Ovary (tissue), 10 donors: ENCODE measurements at places on chromosomes 3 and 15. TPM values are rescaled to one million over a fixed set of nuclear protein-coding genes. Genes with fewer than 3 reads are reported as not detected.
A peak's percentile ranks its signal among the peaks of the same experiment; 100 is the strongest.

Gene RARB
- 7.9 TPM for total RNA-seq

DNA sequence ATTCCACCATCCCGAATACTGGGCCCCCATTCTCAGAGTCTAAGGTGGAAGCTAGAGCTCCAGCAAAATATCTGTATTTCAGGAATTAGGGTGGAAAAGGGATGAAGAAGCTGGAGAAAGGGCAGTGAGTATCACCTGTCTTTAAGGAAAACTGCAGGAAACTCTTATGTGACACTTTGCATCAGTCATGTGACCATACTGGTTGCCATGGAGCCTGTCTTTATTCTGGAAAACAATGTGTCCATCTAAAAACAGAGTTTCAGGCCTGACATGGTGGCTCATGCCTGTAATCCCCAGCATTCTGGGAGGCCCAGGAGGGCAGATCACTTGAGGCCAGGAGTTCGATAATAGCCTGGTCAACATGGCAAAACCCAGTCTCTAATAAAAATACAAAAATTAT is 52.9 kb upstream of the FSIP1 start:
- DNase-seq: no peak

Gene CIB2
- 8.8 TPM for total RNA-seq

DNA sequence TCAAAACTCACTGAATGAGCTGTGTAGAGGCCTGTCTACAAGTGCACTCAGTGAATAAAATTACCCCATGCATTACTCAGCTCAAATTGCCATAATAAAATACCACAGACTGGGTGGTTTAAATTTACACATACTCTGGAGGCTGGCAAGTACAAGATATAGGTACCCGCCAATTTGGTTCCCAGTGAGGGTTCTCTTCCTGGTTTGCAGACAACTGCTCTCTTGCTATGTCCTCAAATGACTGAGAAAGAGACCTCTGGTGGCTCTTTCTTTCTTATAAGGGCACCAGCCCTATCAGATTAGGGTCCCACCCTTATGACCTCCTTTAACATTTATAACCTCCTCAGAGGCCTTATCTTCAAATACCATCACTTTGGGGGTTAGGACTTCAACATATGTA is 237.0 kb downstream of the CPNE4 start:
- no peak for DNase-seq

GRCh38 chr15:41659855-41660234 is 360 bp upstream of the MGA start:
- no peak for DNase-seq

- no peak for DNase-seq
Measured at GRCh38 chr3:134600206-134600605, 50.6 kb downstream of the KY start.

GRCh38 chr3:98754483-98754882 is 8.7 kb upstream of the ST3GAL6 start:
- no peak for DNase-seq

- peak; percentile 65 for DNase-seq
Measured at GRCh38 chr15:94844538-94845389, 613.4 kb downstream of the MCTP2 start.

Gene ADAMTSL3
- 3.3 TPM for total RNA-seq

GRCh38 chr3:135864060-135864459 is 101.5 kb upstream of the PPP2R3A start:
- no peak for DNase-seq

Gene MORC1
- 0.52 TPM for total RNA-seq

- DNase-seq: no peak
Measured at GRCh38 chr3:57927916-57928315, 80.3 kb upstream of the FLNB start.

Gene TRPM7
- 25.2 TPM for total RNA-seq

Gene RAMAC
- total RNA-seq: 17.2 TPM

Gene RPL35A
- 2,039 TPM for total RNA-seq

DNA sequence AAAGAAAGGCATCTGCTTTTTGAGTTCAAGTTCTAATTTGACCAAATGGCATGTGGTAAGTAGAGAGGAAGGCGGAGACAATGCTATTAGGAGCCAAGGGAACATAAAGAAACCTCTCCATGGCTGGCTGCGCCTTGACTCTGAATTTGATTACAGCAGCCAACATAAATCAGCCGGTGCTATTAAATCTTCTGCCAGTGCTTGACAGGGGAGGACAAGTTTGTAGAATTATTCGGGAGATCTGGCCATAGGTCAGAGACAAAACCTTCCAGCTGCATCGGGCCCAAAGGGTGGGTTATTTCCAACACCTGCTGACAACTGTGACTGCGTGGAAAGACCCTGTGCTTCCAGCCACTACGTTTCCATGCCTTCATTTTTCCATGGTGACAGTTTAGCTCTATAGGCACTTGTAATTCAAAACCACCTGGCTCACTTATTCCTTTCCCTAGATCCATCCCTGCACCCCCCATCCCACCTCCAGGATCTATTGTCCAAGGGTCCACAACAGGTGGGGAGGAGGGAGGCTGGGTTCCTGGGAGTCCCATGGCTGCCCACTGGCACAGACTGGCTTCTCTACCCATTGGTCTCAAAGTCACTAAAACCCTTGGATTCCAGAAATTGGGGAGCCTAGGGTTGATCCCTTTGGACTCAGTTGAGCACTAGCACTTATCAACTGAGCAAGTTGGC is 15.9 kb downstream of the COLQ start:
- no peak for DNase-seq

- peak; percentile 12 for DNase-seq
Measured at GRCh38 chr15:77025941-77026411, 31.1 kb downstream of the PSTPIP1 start.

DNA sequence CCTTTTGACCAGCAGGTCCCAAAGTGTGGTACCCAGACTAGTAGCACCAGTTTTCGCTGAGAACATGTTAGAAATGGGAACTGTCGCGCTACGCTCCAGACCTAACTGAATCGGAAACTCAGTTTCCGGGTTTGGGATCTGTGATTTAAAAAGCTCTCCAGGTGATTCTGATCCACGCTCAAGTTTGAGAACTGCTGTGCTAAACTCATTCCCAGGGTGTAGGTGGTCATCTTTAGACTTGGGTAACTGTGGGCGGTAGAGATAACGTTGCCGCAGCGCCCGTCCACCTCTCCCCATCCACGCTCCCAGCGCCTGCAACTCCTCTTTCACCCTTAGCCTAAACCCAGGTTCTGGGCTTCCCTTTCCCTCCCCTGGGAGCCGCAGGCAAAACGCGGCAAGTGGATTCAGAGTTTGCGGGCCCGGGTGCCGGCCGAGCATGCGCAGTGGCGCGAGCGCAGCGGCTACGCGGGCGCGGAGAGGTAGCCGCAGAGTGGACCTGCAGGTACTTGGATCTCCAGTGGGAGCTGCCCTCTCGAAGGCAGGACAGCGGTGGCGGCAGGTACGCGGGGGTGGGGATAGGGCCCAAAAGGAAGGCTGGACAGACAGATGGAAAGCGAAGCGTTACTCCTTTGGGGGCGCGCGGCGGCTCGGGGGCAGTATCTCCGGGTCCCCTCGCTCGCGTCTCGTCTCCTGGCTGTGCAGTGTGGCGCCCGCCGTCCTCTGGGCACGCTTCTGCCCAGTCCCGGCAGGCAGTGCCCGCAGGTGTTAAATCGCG is at the start of gene PLS1:
PLS1 (plus strand) TSS at position 443 of the 775 bp plus-strand sequence. CDS start 67,845 bp downstream, outside the sequence.
- peak; percentile 89 for DNase-seq

Gene SAMD7
- total RNA-seq: not detected

Gene CTXN2
- total RNA-seq: not detected

Gene SYNPR
- total RNA-seq: not detected

GRCh38 chr15:48963524-48964113 is at the start of gene SHC4:
Gene SHC4 (minus strand): TSS chr15:48963919. CDS start chr15:48963015, 904 bp downstream.
- DNase-seq: peak; percentile 56

Gene BFSP2
- not detected for total RNA-seq

Gene PPP1R14D
- total RNA-seq: 0.95 TPM

Gene NAA50
- 55.1 TPM for total RNA-seq

- DNase-seq: no peak
Measured at GRCh38 chr15:49758856-49759255, 138.0 kb downstream of the DTWD1 start.

DNA sequence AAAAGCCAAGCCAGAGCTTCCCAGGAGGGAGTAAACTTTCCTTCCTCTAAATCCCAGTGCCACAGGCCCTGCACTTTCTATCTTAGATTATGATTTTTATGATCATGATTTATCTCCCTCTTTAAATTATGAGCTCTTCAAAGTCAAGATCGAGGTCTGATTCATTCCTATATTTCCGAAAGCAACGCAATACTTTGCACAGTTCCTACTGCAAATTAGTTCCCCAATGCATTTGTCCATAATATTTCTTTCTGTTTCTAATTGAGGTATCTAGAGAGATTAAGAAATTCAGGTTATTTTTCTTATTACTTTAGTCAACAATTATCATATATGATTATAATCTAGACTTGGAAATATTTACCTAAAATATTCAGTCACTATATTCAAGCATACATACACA is 173.1 kb upstream of the LPP start:
- no peak for DNase-seq

- no peak for DNase-seq
Measured at GRCh38 chr15:54803134-54803808, 393.5 kb downstream of the RSL24D1 start.

- no peak for DNase-seq
Measured at GRCh38 chr3:40994611-40995010, 204.7 kb upstream of the CTNNB1 start.

Gene BNC1
- total RNA-seq: 2.8 TPM

DNA sequence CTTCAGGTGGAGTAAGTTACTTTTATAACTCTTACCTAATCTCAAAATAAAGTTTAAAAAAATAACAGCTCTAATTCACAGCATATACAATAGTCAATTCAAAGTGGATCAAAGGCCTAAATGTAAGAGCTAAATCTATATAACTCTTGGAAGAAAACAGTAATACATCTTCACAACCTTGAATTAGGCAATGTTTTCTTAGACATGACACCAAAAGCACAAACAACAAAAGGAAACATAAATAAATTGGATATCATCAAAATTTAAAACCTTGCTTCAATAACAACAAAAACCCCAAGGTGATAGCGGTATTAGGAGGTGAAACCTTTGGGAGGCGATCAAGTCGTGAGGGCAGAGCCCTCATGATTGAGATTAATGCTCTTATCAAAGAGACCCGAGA is 12.8 kb downstream of the DENND6A start:
- DNase-seq: no peak

Gene THAP10
- total RNA-seq: 5.0 TPM
